GM13977 (cell line): ENCODE measurements at places on chromosomes 13 and 19.

DNA sequence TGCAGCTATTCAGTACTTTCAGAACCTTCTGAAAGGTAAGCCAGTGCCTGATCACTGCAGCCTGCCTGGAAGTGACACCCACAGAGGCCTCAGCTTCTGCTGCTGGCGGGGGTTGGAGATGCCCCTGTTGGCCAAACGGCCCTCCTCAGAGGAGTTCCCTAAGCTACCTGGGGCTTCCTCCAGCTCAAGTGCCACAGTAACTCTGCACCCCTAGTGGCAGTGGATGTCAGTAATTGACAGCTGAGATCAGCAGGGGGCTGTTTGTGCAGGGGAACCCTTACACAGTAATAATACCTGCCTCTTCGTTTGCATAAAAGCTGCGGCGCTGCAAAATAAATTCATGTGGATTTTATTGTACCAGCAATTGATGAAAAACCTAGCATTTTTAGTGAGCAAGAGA is 28.9 kb downstream of the TDRD12 start:
- peak; percentile 52 for DNase-seq

GRCh38 chr13:79183231-79183630 is 222.8 kb downstream of the RBM26 start:
- no peak for DNase-seq

DNA sequence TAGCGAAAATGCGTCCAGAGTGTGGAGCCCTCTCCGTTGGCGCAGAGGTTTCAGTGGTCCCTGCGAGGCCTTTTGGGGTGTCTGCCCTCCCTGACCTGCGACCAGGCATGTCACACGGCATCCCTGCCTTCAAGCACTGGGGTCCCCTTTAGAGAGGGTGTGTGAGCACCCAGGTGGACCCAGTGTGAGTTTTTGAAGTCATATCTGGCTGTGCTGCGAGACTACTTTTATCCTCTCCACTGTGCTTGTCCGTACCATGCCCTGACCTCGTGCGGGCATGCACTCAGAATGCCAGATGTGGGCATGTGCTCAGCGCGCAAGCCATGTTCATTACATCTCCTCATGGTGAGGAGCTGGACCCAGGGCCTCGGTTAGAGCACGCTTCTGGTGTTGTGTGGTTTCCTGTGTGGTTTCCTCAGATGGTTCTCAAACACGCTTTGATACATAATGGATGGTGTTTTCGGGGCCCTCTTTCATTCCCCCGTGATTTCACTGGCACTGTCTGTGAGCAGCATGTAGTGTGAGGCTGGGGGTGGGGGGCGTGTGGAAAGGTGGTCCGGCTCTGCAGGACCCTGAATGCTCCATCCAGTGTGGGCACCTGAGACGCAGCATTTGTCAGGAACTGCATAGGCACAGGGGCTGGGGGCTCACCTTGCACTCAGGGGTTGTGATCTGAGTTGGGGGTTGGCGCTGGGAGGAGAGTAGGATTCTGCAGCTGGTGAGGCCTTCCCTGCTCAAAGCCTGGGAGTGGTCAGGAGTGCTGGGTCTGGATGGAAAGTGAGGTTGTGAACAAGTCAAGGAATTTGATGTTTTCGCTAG is 2.3 kb downstream of the TFDP1 start:
- no peak for DNase-seq

DNA sequence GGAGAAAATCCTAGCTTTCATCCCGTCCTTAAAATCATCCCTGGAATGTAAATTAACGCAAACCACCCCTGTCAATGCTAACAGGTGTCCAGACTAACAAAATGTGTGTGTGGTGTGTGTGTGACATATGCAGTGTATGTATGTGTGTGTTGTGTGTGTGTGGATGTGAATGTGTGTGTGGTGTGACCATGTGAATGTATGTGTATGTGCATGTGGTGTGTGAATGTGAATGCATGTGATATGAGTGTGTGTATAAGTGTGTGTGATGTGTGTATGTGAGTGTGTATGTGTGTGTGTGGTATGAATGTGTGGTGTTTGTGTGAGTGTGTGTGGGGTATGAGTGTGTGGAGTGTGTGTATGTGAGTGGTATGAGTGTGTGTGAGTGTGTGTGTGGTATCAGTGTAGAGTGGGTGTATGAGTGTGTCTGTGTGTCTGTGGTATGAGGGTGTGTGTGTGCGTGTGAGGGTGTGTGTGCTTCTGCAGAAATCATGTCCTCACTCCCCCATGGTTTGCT is 190.8 kb downstream of the TEX29 start:
- no peak for DNase-seq

DNA sequence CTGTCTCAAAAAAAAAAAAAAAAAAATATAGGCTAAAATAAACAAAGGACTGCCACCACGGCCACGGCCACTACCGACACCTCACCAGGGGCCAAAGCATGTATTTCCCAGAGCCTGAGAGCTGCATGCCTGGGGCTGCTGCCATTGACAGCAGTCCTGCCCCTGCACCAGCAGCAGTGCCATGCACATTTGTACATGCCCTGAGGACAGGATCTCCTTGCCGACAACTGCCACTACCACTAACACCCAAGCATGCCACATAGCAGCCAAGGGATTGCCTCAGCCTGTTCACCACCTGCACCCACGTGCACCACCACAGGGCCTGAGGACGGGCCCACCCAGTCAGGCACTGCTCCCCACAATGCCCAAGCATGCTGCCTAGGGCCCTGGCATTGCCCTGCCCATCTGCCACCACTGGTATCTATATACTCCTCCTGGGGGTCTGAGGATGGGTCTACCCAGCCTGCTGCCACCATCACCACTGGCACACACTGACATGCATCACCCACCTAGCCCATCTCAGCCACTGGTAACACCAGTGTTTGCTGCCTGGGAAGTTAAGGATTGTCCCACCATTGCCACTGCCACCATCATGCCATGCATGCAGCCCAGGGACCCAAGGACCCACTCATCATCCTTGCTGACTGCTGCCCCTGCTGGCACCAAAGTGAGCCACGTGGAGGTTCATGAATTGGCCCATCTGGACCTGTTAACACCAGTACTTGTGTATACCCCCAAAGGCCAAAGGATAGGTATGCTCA is 10.6 kb upstream of the NUP62 start:
- DNase-seq: no peak

DNA sequence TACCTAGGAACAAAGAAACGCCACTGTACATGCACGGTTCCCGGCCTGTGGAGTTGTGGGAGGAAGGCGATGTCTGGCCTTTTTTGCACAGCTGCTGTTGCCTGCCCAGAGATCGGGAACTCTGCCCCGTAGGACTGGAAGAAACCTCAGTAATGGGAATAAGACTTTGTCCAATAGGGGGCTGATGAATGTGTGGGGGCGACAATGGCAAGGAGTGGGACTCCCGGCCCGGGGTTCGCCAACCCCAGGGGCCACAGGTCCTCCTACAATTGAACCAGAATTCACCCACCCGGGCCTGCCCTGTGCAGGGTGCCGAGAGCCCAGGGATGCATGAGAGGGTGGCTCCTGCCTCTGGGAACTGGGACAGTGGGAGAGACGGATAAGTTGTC is 2.0 kb upstream of the CEBPA start:
- peak; percentile 17 for DNase-seq

DNA sequence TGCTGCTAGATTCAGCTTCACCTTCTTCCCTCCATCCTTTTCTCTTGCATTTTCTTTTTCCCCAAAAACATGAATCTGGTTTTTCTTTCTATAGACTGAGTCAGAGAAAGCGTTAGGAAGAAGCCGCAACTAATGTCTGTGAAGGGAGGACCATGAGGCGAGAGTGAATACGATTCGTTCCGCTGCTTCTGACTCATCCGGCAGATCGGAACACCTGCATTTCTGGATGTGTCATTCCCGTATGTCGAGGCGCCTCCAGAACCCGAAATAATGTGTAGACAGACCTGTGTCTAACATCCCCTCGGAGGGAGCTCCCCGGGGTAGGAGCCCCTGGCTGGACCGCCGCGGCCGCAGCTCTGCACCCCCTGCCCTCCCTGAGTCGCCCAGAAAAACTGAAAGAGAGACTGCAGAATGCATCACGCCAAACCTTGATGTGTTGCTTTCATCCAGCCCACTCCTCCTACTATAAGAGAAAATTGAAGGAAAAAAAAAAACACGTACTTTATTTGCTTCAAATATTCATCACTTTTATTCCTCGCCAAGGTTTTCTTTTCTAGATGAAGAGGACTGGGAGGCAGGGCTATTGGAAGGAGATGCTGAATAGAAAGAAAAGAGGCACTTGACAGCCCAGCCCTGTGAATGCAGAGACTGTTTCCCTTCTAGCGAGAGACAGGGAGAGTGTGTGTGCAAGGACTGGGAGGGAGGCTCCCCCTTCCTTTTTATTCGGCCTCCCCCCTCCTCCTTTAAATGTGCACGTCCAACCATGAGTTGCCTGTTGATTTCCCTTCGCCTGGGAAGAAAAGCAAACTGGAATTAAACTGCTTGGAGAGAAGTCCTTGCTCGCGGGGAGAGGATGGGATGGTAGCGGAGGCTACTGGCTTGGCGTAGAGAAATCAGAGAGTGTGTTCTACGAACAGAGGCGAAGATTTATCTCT is 616 bp upstream of the PCDH17 start:
- DNase-seq: peak; percentile 35

GRCh38 chr13:33205804-33206221 is 79.7 kb downstream of the STARD13 start:
- DNase-seq: peak; percentile 28

- DNase-seq: no peak
Measured at GRCh38 chr19:51365965-51366388, at the start of gene ETFB. ETFB (minus strand) TSS chr19:51366388; CDS start chr19:51366326, 62 bp downstream.

GRCh38 chr13:94546061-94546839 is 49.7 kb downstream of the TGDS start:
- DNase-seq: no peak

DNA sequence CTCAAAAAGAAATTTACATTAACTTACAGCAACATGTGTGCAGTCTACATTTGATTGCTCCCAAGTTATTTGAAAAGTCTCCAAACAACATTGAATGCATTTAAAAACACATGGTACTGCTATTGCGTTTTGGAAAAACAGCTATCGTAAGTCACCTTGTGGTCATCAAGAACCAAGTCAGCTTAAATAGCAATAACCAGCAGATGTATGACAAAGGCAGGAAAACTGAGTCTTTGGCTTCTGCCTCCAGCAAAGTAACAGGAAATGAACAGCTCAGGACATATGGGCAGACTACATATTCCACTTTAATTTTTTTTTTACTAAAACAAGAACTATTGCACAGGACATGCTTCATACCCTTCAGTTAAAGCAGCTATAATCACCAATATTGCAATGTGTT is 580.6 kb upstream of the SPRY2 start:
- DNase-seq: no peak

DNA sequence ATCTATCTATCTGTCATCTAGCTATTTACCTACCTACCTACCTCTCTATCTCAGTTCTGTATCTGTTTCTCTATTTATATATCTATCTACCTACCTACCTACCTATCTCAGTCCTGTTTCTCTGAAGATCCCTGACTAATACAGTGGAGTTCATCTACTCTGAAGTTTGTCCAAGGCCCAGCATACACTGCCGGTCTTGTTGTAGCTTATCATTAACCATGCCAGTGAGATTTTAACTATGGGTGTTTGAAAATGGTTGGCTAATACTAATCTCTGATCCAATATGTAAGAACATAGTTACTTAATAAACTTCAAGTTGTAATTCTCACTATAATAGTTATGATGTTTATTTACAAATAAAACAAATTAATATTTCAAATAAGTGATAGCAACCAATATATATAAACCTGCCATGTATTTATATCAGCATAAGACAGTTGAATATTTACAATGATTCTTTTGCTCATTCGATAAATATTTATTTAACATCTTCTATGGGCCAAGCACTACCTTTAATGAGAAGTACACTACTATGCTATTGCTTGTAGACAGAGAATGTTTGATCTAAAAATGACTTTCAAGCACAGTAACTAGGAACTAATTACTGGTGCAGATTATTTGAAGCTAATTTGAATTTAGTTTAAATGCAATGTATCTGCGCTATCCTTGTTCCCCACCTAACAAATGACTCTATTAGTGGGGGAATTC is 242.1 kb downstream of the KLF5 start:
- no peak for DNase-seq

DNA sequence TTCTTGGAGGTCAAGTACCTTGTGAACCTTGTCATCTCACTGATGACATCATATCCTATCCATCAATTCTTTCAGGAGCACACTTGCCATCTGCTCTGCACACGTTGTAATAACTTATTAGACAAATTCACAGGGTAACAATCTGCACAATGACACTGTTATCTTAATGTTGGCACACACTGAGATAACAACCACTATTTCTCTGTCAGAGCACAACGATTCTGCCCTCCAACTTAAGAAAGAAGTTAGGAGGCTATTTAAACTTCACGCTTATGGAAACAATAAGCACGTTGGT is 351.3 kb downstream of the DACH1 start:
- no peak for DNase-seq

GRCh38 chr19:6458695-6459261 is 814 bp downstream of the SLC25A23 start:
- no peak for DNase-seq

GRCh38 chr13:101401196-101401595 is 15.1 kb downstream of the NALCN start:
- DNase-seq: no peak

DNA sequence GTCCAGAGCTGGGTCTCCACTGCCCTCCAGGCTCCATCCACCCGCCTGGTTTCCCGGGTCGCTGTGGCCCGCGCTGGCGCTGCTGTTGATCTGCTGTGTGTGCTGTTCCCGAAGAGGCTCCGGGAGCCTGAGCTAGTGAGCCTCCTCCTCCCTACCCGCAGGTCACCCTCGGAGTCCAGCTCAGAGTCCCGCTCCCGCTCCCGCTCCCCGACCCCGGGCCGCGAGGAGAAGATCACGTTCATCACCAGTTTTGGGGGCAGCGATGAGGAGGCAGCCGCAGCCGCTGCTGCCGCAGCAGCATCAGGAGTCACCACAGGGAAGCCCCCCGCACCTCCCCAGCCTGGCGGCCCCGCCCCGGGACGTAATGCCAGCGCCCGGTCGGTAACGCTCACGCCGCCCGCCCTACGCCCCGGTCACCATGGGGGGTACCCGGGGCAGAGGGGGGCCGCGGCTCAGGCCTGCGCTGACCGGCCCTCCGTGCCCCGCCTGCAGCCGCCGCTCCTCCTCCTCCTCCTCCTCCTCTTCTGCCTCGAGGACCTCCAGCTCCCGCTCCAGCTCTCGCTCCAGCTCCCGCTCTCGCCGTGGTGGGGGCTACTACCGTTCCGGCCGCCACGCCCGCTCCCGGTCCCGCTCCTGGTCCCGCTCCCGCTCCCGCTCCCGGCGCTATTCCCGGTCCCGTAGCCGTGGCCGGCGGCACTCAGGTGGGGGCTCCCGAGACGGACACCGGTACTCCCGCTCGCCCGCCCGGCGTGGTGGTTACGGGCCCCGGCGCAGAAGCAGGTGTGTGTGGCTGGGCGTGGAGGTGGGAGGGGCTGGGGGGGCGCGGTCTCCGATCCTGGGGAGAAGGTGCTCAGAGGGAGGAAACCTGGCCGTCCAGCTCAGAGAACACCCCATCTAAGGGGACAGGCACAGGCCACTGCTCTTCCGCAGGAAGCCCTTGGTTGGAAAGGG is 12.2 kb downstream of the ZNF296 start:
- no peak for DNase-seq
